Putamen (tissue), 1 donor: ENCODE measurements at places on chromosomes 5 and 9.

DNA sequence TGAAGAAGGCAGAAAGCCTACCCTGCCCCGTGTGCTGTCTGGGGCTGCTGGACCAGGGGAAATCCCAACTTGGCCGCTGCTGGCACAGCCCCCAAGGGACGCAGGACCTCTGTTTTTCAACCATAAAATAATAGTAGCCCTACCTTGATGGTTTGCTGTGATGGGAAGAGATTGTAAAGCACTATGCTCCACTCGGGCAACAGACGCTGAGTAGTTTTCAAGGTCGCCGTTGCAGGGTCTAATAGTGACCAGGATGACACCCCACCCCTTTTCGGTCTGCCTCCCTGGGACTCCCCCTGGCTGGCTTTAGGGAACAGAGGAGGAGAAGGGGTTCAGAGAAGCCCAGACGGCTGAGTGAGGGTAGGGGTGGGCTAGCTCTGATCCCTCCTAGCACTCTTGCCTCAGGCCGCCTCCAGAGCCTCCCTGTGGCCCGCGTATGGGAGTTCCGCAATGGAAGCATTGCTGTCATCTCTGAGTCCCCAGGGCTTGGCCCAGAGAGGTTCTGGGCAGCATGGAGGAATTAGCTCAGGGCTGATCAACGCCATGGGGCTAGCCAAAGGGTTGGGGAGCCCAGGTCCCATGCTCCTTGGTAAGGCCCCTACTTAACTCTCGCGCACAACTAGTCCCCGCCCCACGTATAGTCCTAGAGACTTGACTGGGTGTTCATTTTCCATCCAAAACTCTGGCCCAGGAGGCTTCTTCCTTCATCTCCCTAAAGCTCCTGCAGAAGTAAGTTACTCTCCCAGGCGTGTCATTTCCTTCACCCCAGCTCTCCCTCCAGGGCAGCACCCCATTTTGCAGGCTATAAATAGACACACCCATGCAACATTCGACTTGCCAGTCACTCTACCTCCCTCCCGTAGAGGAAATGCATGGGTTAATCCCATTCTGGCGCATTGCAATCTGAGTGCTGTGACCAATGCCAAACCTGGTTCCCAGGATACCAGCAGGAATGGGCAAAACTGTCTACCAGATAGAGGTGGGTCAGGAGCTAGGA, 1.1 kb upstream of the IRF1 start:
- no peak for DNase-seq

DNA sequence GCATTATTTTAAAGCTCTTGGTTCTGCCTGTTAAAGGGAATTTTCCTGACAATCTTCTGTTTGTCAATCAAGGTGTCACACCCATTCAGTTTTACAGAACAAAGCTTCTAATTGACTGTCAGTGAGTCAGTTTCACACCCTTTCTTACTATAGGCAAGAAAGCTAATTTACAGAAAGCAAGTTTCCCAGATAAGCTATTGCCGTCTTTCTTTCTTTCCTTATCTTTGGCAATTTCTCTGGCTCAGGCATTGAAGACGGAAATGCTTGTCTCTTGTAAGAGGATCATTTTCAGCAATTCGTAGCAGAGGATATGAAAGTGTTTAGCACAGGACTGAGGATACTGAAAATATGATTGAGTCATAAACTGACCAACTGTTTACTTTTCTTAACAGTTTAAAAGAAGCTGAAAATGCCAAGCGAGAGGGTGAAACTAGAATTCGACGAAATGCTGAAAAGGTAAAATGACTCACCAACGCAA, 27.0 kb downstream of the SPINK5 start:
- DNase-seq = no peak

DNA sequence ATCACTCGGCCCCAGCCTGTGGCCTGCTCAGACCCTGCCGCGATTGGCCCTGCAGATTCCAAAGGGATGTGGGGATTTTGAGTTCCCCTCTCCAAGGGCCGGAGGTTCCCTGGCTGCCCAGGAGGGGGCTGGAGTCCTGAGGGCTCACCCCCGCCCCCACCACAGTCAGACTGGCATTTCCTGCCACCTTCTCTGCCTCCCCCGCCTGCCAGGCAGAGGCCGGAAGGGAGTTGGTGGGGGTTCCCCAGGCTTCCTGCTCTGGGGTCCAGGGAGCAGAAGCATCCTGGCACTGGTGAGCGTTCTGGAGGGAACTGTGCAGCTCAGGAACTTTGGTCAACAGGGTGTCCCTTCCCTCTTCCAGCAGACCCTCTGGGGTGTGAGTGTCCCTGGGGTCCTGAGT, 70.6 kb downstream of the RXRA start:
- no peak for DNase-seq

DNA sequence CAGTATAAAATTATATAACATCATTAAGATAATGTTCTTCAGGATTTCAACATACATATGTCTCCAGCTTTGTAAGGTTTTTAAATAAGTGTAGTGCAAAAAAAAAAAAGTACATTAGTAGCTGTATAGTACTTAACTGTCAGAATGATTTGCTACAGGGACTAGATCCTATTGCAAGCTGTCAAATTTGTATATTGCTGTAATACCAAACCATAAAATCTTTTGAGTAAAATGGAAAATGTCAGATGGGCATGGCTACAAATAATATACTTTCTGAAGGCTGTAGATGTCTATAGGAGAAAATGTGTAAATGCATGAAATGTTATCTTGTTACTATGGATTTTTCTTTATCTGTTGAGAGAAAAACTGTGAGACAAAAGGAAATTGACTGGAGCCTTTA, 298.5 kb downstream of the KDM4C start:
- no peak for DNase-seq

GRCh38 chr5:56837956-56838355, 22.6 kb downstream of the MAP3K1 start:
- DNase-seq = no peak

- peak; percentile 63 for DNase-seq
These were observed 63.9 kb downstream of the PCDH1 start for GRCh38 chr5:141814064-141814964.

DNA sequence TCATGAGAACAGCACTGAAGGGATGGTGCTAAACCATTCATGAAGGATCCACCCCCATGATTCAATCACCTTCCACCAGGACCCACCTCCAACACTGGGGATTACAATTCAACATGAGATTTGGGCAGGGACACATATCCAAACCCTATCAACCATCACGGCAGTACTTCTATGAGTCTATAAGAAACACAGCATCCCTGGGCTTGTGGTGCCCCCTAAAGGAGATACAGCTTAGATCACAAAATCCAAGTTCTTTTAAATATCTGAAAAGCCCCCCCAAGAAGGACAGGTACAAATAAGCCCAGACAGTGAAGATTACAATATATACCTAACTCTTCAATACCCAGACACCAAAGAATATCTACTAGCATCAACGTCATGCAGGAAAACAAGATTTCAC, 233.7 kb upstream of the ADRA1B start:
- no peak for DNase-seq

DNA sequence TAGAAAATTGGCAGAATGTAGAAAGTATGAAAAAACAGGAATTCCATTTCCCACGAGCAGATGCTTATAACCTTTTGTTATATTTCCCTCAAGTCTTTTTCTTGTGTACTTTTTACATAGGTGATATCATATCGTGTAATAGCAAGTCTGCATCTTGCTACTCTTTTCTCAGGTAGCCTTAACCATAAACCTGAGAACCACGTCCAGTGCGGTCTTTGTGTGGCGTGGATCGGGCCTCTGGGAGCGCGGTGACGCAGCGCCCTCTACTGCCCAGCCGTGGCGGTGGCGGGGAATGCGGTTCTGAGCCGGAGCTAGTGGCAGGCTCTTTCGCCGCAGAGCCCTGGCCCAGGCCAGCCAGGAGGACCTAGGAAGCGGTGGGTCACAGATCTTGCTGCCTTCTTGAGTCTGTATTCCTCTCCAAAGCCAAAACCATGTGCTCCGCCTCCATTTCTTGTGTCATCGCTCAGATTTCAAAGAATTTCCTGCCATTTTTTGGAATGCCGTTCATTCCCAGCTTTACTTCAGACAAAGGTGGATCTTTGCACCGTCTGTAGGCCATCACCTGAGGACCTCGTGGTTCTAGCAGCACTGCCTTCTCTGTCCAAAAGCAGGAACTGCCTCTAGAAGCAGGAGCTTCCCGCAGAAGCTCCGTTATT, 71.9 kb downstream of the MVB12B start:
- peak; percentile 78 for DNase-seq

DNA sequence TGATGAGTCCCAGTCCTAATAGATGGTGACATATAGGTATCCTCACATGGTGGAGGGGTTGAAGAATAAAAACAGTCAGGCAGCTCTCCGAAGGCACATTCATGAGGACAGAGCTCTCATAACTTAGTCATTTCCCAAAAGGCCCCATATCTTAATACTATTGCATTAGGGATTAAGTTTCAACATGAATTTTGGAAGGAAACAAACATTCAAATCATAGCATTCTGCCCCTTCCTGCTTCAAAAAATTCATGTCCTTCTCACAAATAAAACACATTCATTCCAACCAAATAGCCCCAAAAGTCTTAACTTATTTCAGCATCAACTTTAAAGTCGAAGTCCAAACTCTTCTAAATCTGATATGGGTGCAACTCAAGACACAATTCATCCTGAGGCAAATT, 277.2 kb upstream of the NR4A3 start:
- DNase-seq = no peak

GRCh38 chr5:153714798-153715197, 224.3 kb downstream of the GRIA1 start:
- no peak for DNase-seq

GRCh38 chr5:176181271-176181855, 56.9 kb upstream of the SIMC1 start:
- no peak for DNase-seq

DNA sequence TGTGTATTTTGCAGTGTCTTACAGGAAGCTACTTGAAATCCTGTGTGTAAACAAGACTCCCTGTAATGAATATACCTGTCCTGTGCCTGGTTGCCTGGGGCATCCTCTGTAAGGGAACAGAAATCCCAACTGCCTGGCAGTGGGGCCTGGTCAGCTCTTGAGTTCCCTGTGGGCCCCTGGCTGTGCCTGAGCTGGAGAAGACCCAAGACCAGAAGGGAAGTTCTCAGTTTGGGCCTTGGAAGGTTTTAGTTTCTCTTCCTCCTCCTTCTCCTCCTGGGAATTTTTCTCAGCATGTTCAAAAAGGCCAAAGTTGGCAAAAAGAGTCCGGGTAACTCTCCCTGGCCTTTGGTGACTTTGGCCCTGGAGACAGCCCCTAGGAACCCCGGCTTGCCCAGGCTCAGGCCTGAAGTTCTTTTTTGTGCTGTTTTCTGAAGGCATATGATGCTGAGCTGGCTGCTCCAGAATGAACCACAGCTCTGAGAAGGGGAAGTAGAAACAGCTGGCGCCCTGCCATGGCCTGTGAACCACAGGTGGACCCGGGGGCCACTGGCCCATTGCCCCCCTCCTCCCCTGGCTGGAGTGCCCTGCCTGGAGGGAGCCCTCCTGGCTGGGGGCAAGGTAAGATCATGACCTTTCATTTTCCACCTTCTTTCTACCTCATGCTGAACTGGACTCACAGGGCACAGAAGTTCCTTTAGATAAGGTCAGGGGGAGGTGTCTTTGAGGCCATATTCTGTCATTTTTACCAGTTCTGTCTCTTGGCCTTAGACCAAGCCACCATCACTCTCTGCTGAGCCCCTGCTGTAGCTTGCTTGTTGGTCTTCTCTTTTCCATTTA, 5.8 kb downstream of the TMEM268 start:
- DNase-seq = peak; percentile 24

- DNase-seq = no peak
These were observed 298.2 kb downstream of the MAN2A1 start for GRCh38 chr5:109987970-109988369.

DNA sequence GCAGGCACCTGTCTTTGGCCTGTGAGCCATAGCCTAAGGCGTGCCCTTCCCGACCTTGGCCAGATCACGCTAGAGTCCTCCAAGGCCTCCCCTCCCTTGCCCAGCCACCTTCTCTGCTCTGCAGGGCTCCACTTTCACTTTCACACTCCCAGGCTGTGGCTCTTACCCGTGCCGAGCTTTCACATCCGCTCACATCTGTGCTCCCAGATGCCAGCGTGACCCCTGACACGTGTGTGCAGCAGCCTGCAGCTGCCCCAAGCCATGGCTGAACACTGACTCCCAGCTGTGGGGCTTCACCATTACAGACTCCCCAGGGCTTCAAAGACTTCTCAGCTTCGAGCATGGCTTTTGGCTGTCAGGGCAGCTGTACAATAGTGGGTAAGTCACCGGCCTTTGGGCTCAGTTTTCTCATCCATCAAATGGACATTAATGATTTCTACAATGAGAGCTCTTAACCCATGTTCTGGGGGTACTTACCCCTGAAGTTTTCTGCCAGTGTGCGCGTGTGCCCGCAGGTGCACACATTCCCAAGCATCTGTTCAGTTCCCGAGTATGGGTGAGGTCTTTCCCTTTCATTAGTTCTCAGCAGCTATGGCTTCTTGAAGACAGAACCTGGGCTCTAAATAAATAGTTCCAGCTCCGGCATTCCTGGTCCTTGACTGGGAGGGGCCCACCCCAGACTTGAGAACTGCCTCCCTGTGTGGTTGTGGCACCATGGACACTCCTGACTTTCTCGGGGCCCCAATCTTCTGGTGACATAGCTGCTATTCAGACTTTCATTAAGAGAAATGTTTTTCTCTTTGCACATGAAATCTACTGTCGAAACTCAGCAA, 118.6 kb downstream of the RGS3 start:
- DNase-seq = peak; percentile 84

DNA sequence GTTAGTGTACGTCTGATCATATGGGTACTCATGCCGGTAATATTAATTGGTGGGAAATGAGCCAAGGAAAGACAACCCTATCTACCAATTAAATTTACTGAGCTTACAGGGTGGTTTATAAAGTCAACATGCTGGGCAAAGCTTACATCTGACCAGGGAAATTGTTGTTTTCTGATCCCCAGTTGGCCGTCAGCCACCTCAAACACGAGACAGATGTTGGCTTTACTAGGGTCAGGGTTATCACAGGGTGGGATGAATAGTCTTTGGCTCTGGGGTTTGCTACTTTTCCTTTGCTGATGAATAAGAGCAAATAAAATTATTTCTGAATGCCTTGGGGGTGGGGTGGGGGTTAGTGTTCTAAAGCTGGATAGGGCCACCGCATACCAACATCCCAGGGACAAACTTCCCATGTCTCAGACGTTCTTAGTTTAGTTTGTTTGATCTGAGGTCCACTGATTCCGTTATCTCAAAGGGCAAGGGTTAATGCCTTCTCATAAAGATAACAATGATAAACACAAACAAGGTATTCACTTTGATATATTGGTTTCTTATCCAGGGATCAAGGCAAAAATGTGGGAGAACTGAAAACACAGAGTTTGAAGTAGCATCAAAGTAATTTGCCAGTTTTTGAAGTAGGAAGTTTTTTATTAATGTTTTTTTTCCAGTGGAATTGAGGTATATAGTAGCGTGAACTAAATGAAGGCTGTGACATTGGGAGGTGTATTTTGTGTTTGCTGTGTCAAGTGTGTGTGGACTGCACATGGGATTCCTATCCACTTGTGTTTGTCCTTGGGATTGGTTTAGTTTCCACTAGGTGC, 109.1 kb upstream of the RPS23 start:
- DNase-seq = no peak
